Stimulated activated CD4-positive, alpha-beta T cell treated with anti-CD3 and anti-CD28 coated beads, Interleukin-12 subunit alpha, Interleukin-12 subunit beta, amount 100 ng/mL, for 4 hours (primary cell): ENCODE measurements at places on chromosomes 1 and 21.
A peak's percentile ranks its signal among the peaks of the same experiment; 100 is the strongest.

DNA sequence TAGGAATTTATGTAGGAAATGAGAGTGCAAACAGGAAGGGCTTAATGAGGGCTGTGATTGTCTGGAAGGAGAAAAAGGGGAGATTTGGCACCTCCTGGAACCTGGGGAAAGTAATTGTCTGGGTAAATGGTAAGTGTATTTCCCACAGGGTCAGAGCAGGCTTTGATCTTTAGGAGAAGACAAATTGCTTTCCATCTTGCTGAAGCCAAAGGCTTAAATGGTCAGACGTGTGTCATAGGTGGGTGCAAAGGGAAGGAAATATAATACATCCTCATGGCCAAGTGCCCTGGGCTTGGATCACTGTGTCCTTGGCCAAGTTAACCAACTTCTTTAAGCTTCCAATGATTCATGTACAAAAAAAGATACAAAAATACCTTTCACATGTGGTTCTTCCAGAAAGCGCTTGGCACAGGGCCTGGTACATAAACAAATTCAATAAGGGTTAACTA is 1.3 kb upstream of the DUSP23 start:
- DNase-seq, result no peak

GRCh38 chr1:225896937-225897549 is 8.1 kb upstream of the LEFTY1 start:
- DNase-seq, result peak; percentile 32

GRCh38 chr1:151005729-151006319 is 878 bp downstream of the MINDY1 start:
- no peak for DNase-seq

- no peak for DNase-seq
Measured at GRCh38 chr1:103945774-103946173, 196.1 kb downstream of the AMY1C start.

DNA sequence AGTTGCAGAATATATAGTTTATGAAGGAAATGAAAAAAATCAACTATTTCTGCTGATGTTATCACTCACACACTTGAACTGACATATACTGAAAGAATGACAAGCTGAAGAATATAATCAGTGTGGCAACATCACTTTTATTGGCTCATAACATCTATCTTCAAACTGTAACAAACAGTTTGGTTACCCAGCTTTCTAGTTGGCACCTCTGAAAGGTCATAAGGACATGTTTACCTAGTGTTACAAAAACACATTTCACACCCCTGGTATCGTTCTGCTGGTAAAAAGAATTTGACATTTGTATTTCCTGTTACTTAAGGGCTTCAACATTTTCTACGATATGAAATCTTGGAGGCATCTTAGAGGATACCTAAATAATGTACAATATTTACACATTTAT is 1267.0 kb upstream of the NCAM2 start:
- no peak for DNase-seq

DNA sequence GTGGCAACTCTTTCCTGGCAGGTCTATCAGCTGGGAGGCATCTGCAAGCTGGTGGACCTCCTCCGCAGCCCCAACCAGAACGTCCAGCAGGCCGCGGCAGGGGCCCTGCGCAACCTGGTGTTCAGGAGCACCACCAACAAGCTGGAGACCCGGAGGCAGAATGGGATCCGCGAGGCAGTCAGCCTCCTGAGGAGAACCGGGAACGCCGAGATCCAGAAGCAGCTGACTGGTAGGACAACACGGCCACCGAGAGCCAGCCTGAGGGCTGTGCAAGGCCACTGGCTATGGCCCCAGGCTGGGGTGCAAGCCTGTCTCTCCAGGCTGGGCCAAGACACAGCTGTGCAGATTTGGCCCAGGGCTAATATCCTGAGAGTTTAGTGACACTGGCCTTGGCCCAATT is 34.2 kb downstream of the PKP1 start:
- no peak for DNase-seq

GRCh38 chr1:63230722-63231121 is 91.6 kb upstream of the FOXD3 start:
- DNase-seq, result no peak
